Brain microvascular endothelial cell (primary cell): ENCODE measurements at places on chromosomes 1 and 21.
A peak's percentile ranks its signal among the peaks of the same experiment; 100 is the strongest.

DNA sequence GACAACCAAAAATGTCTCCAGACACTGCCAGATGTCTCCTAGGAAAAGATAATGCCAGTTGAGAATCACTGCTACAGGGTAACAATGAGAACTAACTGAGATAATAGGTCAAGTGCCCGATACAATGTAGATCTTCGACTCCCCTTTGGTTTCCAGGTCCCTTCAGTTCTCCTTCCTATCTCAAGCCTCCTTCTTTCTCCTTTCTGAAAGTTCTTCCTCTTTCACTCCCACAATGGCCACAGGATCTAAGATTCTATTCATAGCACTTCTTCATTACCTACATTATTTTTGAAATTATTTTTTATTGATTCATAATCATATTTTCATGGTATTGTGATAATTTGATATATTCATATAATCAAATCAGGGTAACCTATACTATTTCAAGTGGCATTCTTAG is 6.3 kb downstream of the PFDN2 start:
- DNase-seq, result no peak

DNA sequence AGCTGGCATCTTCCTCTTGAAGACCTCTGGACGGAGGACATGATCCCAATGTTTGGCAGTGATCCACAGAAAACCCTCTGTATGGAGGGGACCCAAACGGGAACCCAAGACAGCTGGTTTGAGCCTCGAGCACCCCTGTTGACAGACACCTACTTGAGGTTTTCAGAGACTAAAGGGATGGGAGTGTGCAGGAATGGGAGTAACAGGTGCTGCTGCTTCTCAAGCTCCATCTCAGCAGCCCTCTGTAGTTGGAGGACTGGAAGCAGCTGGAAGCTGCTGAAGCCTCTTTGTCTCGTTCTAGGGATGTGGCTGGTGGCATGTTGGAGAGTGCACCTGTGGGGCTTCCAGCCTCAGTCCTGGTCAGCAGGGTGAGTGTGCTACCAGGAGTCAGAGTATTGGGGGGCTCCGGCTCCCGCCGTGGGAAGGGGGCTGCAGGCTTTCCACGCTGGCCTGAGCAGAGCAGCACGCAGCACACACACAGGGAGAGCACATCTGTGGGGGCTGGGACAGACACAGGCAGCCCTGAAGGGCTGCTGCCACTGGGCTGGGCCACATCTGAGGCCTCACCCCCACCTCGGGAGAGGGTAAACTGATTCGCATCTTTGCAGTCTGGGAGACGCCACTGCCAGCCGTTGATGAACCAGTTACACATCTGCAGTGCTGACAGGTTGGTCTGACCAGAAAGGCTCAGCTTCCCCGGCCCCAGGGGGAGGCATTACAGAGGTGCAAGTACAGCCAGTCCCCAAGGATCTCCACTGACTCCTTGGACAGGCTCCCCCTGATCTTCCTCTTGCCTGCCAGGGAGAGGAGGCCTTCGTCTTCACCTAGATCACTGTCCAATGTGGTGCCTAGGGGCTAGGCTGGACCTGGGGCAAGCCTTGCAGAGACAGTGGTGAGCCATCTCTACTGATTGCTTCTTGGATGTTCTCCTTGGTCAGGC is 56.6 kb downstream of the ADSS2 start:
- no peak for DNase-seq

DNA sequence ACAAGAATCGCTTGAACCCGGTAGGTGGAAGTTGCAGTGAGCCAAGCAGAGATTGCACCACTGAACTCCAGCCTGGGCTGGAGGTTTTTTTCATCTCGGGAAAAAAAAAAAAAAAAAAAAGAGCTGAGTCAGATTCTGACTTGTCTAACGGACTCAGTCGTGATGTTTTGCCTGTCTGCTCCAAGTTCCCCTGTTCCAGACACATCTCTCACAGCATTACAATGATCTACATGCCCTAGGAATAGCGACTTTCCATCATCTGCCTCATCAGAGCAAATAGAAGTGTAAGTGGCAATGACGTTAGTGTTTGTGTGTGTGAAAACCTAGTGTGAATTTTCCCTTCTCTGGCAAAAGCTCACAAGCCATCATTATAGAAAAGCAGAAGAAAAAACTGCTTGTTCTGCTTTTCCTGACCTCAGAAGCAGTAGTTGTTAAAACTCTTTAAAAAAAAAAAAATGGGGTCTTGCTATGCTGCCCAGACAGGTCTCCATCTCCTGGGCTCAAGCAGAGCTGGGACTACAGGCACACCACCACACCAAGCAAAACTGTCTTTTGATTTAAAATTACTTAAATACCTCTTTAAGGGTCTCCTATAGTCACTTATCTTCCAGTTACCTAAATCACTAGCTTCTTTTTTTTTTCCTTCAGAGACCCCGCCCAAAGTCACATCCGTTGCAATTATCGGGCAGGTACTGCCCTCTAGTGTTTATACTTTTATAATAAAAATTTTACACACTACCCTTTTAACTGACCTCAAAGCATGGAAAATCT is 37.3 kb downstream of the PLEKHO1 start:
- DNase-seq, result peak; percentile 74

GRCh38 chr21:31755027-31755426 is 23.1 kb upstream of the SCAF4 start:
- DNase-seq, result no peak

GRCh38 chr1:117627546-117628130 is 21.8 kb downstream of the TENT5C start:
- no peak for DNase-seq

DNA sequence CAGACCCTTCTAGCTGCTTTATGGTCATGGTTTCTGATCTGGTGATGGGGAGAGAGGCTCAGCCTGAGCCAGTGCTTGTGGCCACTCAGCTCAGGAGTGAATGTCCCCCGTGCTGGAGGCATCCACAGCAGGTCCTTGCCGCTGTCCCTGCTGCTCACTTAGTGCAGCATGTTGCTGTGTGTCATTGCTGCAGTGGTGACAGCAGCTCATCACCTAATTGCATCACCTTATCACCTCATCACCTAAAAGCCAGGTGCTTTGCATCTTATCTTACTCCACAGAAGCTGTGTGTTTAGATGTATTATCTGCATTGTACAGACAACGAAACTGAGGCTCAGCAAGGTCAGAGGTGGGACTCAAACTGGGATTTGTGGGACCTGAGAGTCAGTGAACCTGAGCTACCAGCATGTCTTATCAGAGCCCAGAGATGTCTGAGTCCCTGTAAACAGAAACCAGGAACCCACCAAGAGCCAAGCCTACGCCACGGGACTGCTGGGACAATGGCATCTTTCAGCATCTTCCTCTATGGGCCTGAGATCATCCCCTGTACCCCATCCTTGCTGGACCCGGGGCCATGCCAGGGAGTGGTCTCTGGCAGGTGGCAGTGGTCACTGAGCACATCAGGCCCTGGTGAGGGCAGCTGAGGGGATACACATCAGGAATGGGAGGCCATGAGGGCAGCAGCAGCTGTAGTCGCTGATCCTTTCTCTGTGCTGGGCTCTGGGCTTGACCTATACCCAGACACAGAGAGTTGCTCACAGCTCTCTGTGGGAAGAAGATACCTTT is 6.5 kb downstream of the PODN start:
- DNase-seq, result no peak

GRCh38 chr1:26772687-26773086 is 15.1 kb upstream of the PIGV start:
- peak; percentile 86 for DNase-seq

DNA sequence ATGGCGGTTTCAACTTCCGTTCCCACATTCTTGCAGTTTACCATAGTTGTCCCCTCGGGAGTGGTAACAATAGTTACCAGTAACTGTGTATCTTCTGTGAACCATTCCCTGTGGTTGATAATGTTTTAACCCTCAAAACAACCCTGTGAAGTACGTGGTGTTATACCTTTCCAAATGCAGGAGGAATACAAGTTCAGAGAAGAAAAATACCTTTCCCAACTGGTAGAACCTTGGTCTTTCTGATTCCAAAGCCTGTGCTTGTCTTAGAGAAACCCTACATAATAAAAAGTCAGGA is 789 bp downstream of the BTF3L4 start:
- peak; percentile 61 for DNase-seq

- no peak for DNase-seq
Measured at GRCh38 chr1:15957221-15958095, 18.4 kb downstream of the ZBTB17 start.

DNA sequence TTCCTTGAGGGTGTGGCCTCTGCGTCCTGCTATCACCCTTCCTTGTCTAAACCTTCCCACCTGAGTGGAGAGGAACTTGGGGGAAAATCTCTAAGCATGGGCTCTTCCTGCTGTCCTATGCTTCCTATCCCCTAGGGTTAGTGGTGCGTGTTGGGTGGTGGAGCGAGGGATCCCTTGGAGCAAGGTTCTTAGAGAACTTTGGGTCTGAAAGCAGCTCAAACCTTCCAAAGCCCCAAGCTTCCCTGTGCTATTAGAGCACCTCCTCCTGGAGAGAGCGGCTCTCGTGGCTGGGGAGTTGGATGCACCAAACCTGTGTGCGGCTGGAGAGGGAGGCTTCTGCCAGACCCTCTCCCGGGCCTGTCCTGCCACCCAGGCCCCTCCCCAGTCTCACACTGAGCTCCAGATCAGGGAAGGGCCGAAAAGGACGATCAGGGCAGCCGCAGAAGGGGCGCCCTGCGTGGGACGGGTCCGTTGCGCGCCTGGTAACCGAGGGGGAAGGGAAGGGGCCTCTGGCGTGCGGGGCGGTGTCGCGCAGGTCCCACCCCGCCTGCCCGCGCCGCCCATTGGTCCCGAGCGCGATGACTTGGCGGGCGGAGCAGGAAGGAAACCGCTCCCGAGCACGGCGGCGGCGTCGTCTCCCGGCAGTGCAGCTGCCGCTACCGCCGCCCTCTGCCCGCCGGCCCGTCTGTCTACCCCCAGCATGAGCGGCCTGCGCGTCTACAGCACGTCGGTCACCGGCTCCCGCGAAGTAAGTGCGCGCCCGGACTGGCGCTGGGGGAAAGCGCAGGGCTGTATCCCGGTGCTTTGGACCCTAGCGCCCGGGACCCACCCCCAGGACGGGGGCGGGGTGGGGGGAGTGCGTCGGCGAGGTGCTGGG is at the start of gene SH3BGRL3:
SH3BGRL3 (plus strand) TSS at position 631 of the 877 bp plus-strand sequence; CDS start at position 701, 70 bp downstream.
- peak; percentile 54 for DNase-seq

GRCh38 chr1:17086751-17087150 is 32.5 kb downstream of the PADI2 start:
- no peak for DNase-seq

GRCh38 chr1:243837907-243838535 is 12.0 kb downstream of the AKT3 start:
- DNase-seq, result no peak

- no peak for DNase-seq
Measured at GRCh38 chr1:2604156-2604843, 17.7 kb downstream of the PRXL2B start.

- no peak for DNase-seq
Measured at GRCh38 chr1:217568200-217568599, 62.7 kb downstream of the GPATCH2 start.

- DNase-seq, result no peak
Measured at GRCh38 chr1:19287436-19288185, 959 bp downstream of the AKR7A3 start.

DNA sequence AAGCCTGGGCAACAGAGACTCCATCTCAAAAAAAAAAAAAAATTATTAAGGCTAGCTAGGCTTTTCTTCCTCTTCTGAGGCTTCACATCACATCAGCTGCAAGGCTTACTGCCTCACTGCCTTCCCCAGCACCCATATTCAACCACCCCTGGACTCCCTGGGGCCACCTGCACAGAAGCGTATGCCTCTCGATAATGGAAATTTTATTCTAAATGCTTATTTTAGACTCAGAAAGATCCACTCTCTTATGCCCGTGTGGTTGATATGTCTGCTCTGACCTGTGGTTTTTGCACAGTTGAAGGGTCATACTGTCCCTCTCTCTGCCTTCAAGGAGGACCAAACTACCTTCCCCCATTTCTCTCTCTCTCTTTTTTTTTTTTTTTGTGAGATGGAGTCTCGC is 1.5 kb upstream of the FCRLA start:
- DNase-seq, result no peak

- DNase-seq, result no peak
Measured at GRCh38 chr1:5410652-5411051, 581.6 kb downstream of the NPHP4 start.

DNA sequence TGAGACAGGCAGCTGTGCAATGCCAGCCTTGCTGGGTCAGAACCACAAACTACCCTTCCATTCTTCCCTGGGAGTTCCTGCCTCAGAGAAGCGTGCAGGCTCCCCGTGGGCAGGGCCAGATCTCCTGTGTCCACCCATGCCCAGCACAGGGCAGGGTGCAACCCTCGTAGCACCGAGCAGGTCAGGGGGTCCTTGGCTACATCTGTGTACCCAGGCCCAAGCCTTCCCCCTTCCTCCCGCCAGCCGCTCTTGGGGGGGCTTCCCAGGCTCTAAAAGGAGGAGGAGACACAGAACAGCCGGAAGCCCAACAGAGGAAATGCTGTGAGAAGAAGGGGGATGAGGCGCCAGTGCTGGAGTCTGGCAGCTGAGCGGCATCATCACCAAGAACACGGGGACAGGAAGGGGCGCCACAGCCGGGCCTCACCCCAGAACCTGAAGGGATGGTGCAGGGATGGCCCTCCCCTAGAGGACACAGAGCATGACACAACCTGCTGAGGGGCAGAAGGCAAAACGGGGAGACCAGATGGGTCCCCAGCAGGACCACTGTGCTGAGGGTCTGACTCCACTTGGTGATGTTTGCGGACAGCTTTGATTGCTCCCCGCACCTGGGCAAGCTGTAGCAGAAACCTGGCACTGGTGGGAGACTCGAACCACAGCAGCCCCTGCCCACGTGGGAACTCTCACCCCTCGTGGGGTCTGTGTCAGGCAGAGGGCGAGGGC is 233.2 kb downstream of the NPHP4 start:
- no peak for DNase-seq

GRCh38 chr1:5991381-5992025 is 722 bp downstream of the NPHP4 start:
- peak; percentile 27 for DNase-seq

DNA sequence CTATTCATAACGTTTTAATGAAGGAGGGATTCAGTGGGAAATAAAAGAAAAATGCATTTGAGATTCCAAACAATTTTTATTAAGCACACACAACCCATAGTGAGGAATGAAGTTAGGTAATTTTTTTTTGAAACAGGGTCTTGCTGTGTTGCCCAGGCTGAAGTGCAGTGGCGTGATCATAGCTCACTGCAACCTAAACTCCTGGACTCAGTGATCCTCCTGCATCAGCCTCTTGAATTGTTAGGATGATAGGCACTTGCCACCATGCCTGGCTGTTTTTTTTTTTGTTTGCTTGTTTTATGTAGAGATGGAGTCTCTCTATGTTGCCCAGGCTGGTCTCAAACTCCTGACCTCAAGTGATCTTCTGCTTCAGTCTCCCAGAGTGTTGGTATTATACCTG is 28.9 kb downstream of the LYPLAL1 start:
- no peak for DNase-seq

DNA sequence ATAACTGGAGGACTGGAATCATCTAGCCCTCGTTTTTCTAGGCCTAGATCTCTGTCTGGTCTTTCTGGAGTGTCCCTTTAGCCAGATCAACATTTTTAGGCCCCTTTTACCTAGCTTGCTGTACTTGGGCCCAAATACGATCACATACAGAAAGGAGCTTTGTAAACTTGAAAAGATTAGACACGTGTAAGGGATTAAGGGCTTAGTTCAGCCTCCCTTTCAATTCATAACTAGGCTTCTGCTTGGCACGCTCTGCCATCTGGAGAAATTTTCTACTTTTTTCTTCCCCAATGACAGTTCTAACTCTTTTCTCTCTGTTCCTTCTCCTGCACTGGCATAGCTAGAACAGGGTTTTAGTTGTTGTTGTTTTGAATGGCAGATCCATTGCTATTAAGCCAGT is 153.3 kb upstream of the BEND5 start:
- DNase-seq, result no peak
